ENCODE measurements at places on chromosomes 13 and 19.

- DNase-seq, result no peak
These were observed 166.8 kb downstream of the PDS5B start for GRCh38 chr13:32752997-32753606.

GRCh38 chr19:49680421-49681351 is 3.6 kb downstream of the PRMT1 start:
- peak; percentile 83 for DNase-seq

DNA sequence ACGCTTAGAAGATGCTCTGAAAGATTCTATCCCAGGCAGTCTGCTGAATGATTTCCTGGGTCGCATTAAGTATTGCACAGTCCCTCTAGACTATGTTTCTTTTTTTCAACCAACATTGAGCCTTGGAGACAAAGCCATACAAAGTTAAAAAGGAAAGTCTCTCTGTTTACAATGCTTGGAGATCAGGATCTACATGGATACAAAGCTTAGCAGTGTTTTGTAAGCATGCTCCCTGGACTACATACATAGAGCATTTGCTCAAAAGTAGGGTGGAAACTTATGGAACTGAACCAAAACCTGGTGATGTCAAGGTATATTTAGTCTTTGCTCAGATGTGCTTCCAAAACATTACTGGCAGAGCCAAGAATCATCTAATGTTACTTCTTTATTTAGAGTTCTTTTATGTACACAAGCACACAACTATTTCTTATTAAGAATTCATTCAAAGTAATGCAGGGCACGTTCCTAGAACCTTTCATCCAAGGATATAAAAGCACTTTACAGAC is 241.2 kb downstream of the ABCC4 start:
- DNase-seq, result no peak

GRCh38 chr13:50386541-50387050 is 371.4 kb downstream of the KCNRG start:
- DNase-seq, result no peak

DNA sequence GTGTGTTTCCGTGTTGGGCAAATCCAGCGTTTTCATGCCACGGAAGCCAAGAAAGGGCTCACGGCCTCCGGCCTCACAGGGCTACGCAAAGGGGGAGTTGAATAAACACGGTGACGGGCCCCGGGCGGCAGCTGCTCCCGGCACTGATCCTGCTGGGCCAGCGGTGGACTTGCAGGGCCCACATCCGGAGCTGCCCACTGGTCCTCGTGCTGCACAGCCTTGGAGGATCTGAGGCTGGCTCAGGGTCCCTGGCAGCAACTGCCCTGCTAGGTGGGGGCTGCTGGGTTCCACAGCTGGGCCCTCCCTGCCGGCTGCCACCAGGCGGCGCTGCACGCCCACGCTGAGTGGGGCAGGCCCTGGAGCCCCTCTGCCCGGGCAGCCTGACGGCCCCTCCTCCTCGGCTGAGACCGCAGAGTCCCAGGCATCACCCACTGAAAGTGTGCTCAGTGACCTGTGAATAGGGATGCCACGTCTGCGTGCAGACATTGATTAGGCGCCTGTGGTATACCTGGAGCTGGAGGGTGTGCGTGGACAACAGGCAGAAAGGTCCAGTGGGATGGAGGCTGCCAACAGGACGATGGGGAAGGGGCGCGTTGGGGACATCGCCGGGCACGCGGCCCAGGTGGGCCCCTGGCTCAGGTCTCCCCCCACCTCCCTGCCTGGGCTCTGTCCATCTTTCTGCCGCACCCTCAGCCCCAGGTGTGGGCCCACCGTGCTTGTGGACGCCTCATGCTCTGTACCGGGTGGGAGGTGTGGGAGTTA is 5.3 kb upstream of the HCN2 start:
- DNase-seq, result peak; percentile 54

DNA sequence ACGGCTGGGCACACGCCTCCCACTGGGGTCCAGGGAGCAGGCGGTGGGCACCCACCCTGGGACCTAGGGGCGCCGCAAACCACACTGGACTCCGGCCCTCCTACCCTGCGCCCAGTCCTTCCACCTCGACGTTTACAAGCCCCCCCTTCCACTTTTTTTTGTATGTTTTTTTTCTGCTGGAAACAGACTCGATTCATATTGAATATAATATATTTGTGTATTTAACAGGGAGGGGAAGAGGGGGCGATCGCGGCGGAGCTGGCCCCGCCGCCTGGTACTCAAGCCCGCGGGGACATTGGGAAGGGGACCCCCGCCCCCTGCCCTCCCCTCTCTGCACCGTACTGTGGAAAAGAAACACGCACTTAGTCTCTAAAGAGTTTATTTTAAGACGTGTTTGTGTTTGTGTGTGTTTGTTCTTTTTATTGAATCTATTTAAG is 1.6 kb downstream of the JUNB start:
- no peak for DNase-seq

GRCh38 chr13:30529085-30529834 is 63.5 kb upstream of the HMGB1 start:
- DNase-seq, result no peak

GRCh38 chr19:40367577-40368434 is 19.3 kb downstream of the PLD3 start:
- no peak for DNase-seq

DNA sequence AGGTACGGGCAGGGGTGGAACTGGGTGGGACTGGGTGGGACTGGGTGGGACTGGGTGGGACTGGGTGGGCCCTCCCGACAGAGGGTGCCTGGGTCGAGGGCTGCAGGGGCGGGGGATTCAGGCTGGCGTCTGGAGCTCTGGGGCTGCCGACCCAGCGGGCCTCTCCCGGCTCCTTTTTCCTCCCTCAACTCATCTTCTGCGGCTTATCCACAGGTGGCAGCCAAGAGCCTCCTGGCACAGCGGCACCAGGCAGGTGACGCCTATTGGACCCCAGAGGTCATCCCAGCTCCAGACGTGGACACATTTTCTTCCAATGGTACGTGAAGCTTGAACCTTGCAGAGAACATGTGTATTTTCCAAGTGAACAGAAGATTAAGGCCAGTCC is 533 bp downstream of the ZNF544 start:
- DNase-seq, result no peak

- no peak for DNase-seq
These were observed 115.7 kb upstream of the ZNF536 start for GRCh38 chr19:30256496-30256850.

GRCh38 chr19:29623726-29624488 is 17.8 kb downstream of the POP4 start:
- DNase-seq, result no peak

DNA sequence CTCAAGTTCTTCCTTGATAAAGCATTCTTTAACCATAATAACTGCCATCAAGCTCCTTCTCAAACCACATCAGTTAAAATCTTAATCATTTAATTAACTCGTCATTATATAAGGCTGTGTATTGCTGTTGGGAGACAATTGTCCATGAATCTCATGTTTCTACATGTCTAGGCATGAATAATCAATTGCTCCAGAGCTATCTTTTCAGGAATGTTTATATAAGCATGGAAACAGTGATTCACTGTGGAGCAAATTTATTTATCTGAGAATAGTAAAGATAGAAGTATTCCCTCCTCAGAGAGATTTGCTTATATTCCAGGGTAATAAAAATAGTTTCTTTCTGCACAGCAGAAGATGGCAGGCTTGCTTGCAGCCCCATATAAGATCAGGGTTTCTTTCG is 71.1 kb downstream of the CBY2 start:
- DNase-seq, result no peak

DNA sequence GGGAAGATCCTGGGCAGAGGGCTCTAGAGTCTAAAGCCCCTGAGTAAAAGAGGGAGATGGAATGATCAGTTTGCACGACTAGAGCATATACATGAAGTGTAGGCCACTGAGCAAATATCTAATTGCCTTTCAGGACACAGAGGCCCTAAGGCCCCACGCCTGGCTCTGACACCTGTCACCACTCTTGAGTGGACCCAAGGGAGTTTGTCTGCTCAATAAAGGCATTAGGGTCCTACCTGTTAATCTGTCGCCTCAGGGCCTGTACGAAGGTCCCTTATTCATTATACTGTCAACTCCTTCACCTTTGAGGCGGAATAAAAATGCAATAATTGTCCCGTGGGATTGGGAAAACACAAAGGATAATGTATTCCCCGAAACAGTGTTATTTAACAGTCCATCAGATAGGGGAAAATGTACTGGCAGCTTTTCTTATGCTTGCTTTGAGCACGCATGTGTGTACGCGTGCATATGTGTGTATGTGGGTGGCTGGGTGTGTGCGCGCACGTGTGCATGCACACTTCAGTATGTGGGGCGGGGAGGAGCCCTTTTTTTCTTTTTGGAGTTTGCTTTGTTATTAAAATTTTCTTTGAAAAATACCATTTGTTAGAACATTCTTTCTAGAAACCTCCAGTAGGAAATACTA is 161.8 kb upstream of the SERP2 start:
- no peak for DNase-seq

GRCh38 chr13:26424181-26424580 is 133.3 kb upstream of the WASF3 start:
- DNase-seq, result no peak

- no peak for DNase-seq
These were observed 617 bp downstream of the SKA3 start for GRCh38 chr13:21175656-21176214.

- no peak for DNase-seq
These were observed 62.0 kb upstream of the PDCD5 start for GRCh38 chr19:32519023-32519422.

- no peak for DNase-seq
These were observed 41.3 kb downstream of the RCBTB2 start for GRCh38 chr13:48491423-48492095.

DNA sequence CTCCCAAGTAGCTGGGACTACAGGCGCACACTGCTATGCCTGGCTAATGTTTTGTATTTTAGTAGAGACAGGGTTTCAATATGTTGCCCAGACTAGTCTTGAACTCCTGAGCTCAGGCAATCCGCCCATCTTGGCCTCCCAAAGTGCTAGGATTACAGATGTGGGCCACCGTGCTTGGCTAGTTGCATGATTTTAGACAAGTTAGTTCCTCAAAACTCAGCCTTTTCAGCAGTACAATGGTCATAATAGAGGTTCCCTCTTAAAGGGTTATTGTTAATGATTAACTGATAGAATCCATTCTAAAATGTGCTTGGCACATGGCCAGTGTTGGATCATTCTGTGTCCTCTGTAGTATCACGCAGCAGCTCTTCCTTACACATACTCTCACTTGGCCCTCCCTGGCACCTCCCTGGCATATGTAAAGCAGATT is 19.5 kb upstream of the IFT88 start:
- no peak for DNase-seq

Data from GM18507 (cell line).